ENCODE measurements at places on chromosomes 1 and 21.

DNA sequence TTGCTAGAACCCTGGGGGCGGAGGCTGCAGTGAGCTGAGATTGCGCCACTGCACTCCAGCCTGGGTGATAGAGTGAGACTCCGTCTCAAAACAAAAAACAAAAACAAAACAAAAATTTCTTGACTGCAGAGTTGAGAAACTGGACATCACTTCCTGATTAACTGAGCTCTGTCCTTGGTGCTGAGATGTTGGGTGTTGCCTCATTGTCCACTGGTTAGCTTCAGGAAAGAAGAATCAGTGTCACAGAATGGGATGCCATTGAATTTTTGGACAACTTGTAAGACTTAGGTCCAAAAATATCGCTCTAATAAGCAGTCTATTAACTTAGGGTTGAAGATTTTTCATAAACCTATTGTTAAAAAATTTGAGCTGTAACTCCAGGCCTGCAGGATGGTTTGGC lies 23.8 kb upstream of the KCNA10 start:
- no peak overlapping the region for H3K4me3 ChIP-seq
- H3K27me3 ChIP-seq, result no peaks in the 10 kb centered on the region
- no peaks in the 10 kb centered on the region for H3K36me3 ChIP-seq
- H3K27ac ChIP-seq, result no peak overlapping the region
- H3K4me1 ChIP-seq, result no peaks in the 10 kb centered on the region
- peak; percentile 62 for DNase-seq

DNA sequence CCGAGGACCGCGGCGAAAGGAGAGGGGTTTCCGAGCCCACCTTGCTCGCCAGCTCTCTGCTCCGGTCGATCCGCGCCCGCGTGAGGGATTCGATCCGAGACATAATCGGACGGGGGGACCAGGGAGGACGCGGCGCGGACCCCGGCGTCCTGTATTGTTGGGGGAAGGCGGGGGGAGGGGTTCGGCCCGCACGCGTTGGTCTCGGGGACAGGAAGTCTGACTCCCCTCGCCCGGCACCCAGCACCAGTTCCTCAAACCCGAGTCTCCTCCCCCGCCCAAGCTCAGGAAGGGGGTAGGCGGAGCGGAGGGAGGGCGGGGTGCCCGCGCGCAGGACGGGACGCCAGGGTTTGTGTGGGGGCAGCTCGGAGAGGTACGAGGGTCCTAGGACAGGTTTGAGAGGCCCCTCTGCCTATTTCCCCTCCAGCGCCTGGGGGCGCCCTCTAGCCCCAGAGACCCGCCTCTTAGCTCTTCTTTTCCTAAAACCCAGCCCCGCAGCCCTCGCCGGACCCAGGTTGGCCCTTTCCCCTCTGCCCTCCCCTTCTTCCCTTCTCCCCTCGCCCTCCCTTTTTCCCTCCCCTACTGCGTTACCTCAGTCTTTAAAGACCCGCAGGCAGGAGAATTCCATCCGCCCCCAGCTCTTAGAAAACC lies at the start of gene ARHGEF2:
Gene ARHGEF2 (minus strand): TSS at position 223 of the 648 bp plus-strand sequence. CDS start 120 bp downstream, at position 103.
- H3K4me1 ChIP-seq, result peaks cover 31% of the 10 kb centered on the region
- DNase-seq, result peak; percentile 85
- H3K4me3 ChIP-seq, result peak within 1 kb of the TSS; percentile 75
- H3K36me3 ChIP-seq, result peaks cover 9% of the 10 kb centered on the region
- peak within 1 kb of the TSS; percentile 89 for H3K27ac ChIP-seq

GRCh38 chr1:230416430-230416829 lies 9.7 kb downstream of the PGBD5 start:
- no peak for DNase-seq
- peaks cover 1% of the 10 kb centered on the region for H3K4me1 ChIP-seq
- H3K27me3 ChIP-seq, result no peaks in the 10 kb centered on the region
- no peak overlapping the region for H3K27ac ChIP-seq

- H3K4me1 ChIP-seq, result no peaks in the 10 kb centered on the region
- H3K27me3 ChIP-seq, result no peaks in the 10 kb centered on the region
- peak overlapping the region; percentile 7 for H3K4me3 ChIP-seq
- DNase-seq, result peak; percentile 35
Measured at GRCh38 chr1:241531195-241532161, 700 bp upstream of the KMO start.

- H3K27ac ChIP-seq, result no peak overlapping the region
- H3K36me3 ChIP-seq, result no peaks in the 10 kb centered on the region
- no peak overlapping the region for H3K4me3 ChIP-seq
- DNase-seq, result no peak
- no peaks in the 10 kb centered on the region for H3K4me1 ChIP-seq
Measured at GRCh38 chr1:168343566-168343965, 62.9 kb downstream of the TBX19 start.

DNA sequence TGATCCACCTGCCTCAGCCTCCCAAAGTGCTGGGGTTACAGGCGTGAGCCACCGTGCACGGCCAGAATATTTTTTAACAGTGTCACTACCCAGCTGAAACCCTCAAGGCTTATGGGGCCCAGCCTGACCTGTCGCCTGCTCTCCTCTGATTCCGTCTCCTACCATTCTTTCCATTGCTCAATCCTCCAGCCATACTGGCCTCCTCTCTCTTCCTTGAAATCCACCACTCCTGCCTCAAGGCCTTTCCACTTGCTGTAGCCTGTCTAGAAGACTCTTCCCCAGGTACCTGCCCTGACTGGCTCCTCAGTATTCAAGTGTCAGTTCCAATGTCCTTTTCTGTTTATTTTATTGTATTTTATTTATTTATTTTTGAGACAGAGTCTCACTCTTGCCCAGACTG lies 53.9 kb downstream of the YARS1 start:
- no peak overlapping the region for H3K4me3 ChIP-seq
- DNase-seq, result no peak
- H3K4me1 ChIP-seq, result peaks cover 20% of the 10 kb centered on the region
- no peak overlapping the region for H3K27ac ChIP-seq
- H3K36me3 ChIP-seq, result peaks cover 15% of the 10 kb centered on the region

DNA sequence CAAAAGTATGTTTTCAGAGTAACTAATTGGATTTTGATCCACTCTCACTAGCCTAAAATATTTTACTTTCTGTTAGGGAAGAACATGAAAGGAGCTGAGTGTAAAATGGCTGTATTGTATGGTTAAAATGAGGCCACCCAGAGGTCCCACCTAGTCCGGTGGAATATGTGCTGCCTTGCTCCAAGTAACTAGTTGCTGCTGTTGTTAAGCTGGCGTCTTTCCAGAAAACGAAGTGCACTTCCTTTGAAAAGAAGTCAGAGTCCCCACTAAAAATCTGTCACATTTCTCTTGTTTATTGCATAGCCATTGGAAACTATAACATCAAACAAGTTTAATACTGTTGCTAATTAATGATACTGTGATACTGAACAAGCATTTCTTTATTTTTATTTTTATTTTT lies 3.2 kb downstream of the SLC25A33 start:
- H3K27ac ChIP-seq, result no peak overlapping the region
- peaks cover 5% of the 10 kb centered on the region for H3K4me1 ChIP-seq
- H3K4me3 ChIP-seq, result no peak overlapping the region
- no peak for DNase-seq

DNA sequence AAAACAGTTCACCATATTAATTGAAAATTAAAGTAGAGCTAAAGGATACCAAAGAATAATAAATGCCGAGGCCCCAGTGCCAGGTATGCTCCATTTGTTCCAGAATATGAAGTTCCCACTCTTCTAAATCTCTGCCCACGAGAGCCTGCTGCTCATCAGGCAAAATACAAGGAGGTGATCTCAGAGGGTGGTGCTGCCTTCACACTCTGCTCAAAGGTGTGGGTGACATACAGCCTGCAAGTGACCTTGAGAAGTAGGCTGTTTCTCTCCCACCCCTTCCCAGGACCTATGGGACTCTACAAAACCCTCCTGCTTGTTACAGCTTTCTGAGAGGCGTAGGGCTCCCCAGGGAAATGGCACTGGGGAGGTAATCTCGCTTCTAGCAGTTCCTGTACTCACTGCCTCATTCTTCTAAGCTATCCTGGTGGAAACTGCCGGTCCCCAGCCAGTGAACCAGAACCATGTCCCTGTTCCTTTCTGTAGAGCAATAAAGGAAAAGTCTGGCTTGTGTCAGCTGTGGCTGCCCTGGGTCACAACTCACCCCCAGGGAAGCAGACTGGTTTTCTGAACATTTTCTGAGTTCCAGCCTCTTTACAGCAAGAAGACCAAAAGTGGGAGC lies 26.9 kb upstream of the DPT start:
- no peak for DNase-seq
- H3K36me3 ChIP-seq, result no peaks in the 10 kb centered on the region
- H3K4me1 ChIP-seq, result peaks cover 6% of the 10 kb centered on the region
- no peaks in the 10 kb centered on the region for H3K27me3 ChIP-seq
- H3K27ac ChIP-seq, result no peak overlapping the region

DNA sequence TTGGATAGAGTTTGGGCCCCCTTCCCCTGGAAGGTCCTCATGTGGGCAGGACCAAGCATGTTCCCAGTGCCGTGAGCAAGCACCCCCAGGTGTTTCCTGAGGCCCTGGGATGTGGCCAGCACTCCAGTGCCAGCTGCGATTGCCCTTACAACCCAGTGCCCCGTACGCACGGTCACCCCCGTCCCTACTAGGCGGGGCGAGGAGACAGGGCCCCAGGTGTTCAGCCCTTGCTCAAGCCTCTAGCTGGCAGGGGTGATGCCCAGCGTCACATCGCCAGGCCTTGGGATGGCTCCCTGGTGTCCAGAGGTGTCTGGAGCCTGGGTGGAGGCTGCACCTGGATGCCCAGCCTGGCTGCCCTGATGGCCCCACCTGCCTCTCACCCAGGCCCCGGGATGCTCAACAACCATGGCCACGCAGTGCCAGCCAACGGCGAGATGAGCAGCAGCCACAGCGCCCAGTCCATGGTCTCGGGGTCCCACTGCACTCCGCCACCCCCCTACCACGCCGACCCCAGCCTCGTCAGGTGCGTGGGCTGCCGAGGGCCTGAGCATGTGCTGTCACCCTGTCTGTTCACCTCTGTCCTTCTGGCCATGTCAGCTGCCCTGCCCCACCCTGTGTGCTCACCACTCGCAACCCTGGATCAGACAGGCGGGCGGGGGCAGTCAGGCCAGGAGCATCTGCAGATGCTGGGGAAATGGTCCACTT lies 21.6 kb upstream of the CCDC27 start:
- peaks cover 6% of the 10 kb centered on the region for H3K36me3 ChIP-seq
- no peak for DNase-seq
- H3K27me3 ChIP-seq, result peaks cover 5% of the 10 kb centered on the region
- H3K27ac ChIP-seq, result no peak overlapping the region

GRCh38 chr1:193709607-193710006 lies 523.2 kb upstream of the B3GALT2 start:
- no peaks in the 10 kb centered on the region for H3K36me3 ChIP-seq
- H3K27me3 ChIP-seq, result no peaks in the 10 kb centered on the region
- H3K4me3 ChIP-seq, result no peak overlapping the region
